SIG-M5 (cell line): ENCODE measurements at places on chromosomes 2 and 18.

DNA sequence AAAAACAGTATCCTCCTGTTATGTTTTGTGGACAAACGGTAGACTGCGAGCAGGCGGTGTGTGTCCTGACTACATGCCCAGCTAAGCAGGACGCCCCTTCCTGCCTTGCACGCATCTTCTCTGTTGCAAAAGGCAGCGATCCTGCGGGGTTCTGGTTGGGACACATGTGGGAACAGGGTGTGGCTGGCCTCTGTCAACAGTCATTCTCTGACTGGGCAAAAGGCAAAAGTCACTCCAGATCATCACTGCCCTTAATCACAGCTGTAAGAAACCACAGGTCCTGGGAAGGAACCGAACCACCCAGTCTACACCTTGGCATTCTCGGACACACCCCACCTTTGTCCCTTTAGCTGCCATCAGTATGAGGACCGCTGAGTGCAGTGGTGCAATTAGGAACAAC lies 44.3 kb upstream of the TMEM87B start:
- no peak for DNase-seq

DNA sequence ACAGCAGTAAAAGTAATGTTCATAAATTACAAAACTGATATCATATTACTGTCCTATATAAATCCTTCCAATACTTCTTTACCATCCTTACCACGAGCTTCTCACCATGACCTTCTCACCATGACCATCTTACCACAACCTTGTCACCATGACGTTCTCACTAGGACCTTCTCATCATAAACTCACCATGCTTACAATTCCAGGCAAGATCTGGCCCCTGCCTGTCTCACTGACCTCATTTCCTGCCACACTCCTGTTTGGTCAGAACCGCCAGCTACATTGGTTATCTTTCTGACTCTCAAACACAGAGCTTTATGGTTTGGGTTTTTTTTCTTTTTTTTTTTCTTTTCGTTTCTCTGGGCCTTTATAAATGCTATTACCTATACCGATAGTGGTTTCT lies 827.6 kb downstream of the RNF144A start:
- no peak for DNase-seq

DNA sequence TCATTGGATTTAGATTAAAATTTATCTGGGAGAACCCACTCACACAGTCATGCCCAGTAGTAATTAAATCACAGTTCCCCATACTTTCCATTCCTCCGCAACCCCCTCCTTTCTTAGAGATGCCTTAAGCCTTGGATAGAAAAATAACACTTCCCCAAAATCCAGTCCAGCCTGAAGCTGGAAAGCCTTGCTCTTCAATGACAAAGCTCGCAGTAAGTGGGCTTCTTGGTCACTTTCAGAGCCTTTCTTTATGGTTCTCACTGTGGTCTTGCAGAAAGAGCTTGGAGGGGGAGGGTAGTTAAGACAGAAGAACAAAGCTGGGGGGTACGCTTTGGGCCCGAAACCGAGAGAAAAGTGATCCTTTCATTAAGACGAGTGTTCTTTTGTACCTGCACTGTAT lies 802.1 kb upstream of the POU3F3 start:
- no peak for DNase-seq

GRCh38 chr2:159985656-159986055 lies 76.8 kb downstream of the PLA2R1 start:
- no peak for DNase-seq

- no peak for DNase-seq
Measured at GRCh38 chr2:33219850-33220275, 256.6 kb upstream of the RASGRP3 start.

DNA sequence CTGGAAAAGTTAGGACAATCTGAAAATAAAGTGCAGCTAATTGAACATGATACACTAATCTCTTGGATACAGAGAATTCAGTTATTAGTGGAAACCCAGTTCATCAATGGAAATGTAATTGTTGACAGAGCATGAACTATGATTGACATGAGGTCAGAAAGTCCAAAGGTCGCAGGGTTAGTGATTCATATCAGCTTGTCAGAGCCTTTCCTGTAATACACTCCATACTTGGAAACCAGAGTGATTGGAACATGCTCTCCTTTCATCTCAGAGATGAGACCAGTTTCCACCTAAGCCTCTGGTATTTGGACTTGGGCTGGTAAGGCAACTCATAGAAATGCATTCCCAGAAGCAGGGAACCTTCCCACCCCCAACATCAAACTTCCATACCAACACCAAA lies 8.5 kb upstream of the NCKAP5 start:
- DNase-seq, result no peak

- DNase-seq, result no peak
Measured at GRCh38 chr2:8629402-8629801, 52.5 kb upstream of the ID2 start.

- no peak for DNase-seq
Measured at GRCh38 chr2:46657042-46657504, 177.7 kb downstream of the TMEM247 start.

DNA sequence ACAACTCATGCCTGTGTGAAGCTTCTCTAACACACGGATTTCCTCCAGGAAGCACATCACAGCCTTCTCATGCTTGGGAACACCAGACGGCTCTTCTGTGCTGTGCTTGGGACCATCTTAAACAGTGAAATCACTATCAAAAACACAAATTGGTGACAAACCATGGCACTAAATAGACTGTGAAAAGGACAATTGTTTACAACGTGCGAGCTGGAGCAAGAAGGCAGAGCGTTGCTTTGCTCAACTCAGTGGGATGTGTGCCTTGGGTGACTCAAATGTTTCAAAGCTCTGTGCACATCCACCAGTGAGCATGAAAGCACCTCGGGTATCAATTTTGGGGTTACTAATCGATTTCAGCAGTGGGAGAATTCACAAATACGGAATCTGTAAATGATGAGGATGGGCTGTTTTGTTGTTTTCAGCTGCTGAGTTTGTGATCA lies 182.4 kb upstream of the ARL4C start:
- no peak for DNase-seq

GRCh38 chr2:106523976-106524665 lies 37.0 kb downstream of the CD8B2 start:
- DNase-seq, result no peak

- DNase-seq, result no peak
Measured at GRCh38 chr18:44325903-44326635, 354.6 kb upstream of the SETBP1 start.

DNA sequence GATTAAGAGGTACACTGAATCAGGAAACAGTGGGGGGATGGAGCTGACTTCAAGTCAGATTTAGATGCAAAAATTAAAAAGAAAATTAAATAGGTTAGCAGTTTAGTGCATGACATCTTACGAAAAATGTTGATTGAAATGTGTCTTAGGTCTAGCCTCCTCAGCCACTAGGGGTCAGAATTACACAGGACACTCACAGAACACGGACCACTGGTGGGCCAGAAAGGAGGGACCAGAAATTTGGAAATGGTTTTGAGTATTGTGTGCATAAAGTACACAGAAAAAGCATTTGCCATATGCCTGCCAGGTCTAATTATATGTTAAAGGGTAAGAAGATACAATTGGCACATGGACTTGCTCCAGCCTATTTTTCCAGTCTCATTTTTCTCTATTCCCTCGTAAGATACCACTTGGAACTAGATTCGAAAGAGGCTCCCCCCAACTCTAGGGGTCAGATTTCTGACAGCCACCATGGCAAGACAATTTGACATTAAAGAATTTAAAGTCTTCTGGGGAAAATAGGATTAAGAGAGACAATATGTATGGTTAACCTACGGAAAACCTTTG lies 550.2 kb upstream of the SETBP1 start:
- no peak for DNase-seq

GRCh38 chr2:49355611-49356010 lies 201.3 kb upstream of the FSHR start:
- DNase-seq, result no peak

GRCh38 chr2:137155356-137156104 lies 390.2 kb downstream of the THSD7B start:
- no peak for DNase-seq

DNA sequence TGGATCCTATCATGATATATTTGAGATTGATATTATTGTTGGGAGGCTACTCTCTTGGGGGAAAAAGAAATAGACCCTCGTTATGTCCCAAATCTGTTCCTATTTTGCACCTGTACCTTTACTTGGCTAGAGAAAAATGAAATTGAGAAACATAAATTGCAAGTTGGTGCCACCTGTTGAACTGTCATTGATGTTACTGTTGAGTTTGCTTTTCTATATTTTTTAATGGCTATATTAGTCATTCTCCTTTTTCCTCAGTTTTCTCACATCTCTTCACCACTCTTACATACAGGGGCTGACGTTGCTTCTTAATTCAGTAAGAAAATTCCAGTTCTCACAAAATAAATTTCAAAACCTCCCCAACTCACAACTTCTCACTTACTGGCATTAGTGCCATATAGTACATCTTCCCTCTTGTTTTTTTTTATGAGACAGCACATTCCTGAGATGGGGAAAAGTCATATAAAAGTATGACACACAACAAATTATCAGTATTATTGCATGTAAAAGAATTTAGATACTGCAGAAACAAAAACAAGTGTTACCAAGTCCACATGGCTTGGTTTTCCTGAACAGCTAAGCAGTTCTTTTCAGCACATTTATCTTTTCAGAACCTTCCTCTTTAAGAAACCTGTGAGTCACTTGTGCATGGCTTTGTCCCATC lies 348.3 kb upstream of the DSEL start:
- no peak for DNase-seq
